ENCODE measurements at places on chromosomes 7 and 10.
A peak's percentile ranks its signal among the peaks of the same experiment; 100 is the strongest.

DNA sequence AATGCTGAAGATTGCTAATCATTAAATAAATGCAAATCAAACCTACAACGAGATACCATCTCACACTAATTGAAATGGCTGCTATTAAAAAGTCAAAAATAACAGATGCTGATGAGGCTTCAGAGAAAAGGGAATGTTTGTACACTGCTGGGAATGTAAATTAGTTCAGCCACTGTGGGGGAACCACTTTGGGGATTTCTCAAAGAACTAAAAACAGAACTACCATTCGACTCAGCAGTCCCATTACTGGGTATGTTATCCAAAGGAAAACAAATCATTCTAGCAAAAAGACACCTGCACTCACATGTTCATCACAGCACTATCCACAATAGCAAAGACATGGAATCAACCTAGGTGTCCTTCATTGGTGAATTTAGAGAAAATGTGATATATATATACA, 379.0 kb upstream of the CNTNAP2 start:
- no peak for DNase-seq

DNA sequence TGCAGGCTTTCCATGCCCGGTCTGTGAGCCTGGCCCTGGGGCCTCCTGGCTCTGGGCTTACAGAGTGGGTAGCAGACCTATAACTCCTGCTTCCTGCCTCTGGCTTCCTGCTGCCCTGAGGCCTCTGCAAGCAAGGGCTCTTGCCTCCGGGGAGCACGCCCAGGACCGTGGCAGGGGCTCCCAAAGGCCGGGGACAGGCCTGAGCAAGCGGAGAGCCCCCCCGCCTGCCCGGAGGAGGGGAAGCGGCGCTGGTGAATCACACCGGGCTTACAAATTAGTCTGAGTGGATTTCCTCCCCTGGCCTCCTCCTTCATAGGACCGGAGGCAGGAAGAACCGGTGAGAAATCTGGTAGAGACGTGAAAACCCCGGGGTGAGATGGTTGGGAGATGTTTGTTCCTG, 1.5 kb upstream of the MYL10 start:
- DNase-seq, result no peak

- DNase-seq, result peak; percentile 69
Observed at GRCh38 chr10:72337039-72337629, 17.6 kb downstream of the DNAJB12 start.

DNA sequence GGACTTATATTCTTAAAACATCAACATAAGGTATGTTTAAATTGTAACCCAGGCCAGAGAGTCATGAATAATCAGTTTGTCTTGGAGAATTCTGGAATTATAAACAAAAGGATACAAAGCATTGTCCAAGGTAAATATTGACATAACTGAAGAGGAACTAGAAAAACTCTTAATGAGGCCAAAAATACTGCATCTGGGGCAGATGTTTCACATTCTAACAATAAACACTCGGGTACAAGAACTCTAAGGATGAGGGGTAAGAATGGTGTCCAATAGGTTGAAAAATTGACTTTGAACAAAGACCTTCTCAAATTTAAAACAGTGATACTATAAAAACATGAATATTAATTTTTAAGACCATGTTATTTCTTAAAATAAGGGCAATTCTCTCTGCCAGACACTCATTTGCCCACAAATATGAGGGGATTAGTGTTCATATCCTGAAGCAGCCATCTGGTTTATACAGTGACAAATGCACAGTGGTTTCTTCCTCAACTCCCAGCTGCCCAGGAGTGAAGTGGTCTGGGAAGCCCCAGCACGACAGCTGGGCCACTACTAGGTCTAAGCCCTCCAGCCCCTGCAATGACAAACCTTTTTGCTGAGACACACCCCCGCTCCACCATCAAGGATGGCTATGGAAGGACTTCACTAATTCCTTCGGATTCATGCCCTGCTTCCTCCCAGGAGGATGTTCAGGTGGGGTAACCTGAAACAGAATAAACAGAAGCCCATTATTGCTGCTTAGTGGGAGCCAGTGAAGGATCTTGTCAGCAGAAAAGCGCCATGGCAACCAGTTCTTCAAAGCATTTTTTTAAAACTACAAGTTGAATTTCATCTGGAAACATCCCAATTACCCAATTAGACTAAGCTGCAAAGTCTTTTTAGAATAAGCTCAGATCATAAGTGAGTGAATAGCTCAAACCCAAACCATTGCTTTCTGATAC, 107.5 kb upstream of the ARID5B start:
- no peak for DNase-seq

DNA sequence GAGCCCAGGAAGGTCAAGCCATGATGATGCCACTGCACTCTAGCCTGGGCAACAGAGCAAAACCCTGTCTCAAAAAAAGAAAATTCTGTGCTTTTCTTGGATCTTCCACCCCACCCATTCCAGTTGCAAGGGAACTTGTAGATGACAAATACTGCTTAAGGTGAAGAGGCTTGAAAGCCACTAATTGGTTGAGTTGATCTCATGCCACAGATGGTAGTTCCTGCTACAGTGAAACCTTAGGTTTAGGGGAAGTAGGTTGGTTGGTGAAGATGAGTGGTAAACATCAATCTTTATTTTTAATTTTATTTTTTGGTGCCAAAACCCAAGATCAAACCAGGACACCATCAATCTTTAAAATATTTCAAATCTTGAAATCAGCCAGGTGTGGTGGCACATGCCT, 2.9 kb upstream of the GDI2 start:
- DNase-seq, result no peak

- DNase-seq, result no peak
Observed at GRCh38 chr10:22704942-22705341, 9.4 kb downstream of the PIP4K2A start.

GRCh38 chr10:69500864-69501468, 49.7 kb downstream of the TSPAN15 start:
- no peak for DNase-seq

DNA sequence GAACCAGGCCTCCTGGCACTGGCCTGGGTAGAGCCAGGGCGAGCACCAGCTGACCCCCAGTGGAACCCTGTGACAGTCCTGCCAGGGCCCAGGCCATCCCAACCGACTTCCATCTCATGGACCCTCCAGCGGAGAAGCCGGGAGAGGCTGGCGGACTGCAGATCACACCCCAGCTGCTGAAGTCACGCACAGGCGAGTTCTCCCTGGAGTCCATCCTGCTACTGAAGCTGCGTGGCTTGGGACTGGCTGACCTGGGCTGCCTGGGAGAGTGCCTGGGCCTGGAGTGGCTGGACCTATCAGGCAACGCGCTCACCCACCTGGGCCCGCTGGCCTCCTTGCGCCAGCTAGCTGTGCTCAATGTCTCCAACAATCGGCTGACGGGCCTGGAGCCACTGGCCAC, 4.7 kb downstream of the RARRES2 start:
- DNase-seq, result no peak

DNA sequence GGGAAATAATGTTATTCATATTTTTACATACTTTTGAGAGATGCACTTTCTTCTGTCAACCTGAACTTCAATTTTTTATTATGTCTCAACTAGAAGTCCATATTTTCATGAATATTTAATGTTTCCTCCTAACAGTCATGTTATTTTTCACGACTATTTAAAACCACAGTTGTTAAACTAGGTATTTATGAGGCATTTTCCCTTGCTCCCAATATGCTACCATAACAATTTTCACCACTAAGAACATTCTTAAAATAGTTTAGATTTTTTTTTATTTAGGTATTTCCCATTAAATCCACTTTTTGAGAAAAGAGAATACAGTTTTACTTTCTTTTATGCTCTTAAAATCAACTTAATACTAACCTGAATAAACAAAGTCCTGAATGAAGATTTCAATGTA, 89.4 kb downstream of the JAZF1 start:
- DNase-seq, result no peak

- no peak for DNase-seq
Observed at GRCh38 chr7:16606704-16607103, 38.9 kb downstream of the ANKMY2 start.

- no peak for DNase-seq
Observed at GRCh38 chr7:92785923-92786322, 50.5 kb downstream of the CDK6 start.

DNA sequence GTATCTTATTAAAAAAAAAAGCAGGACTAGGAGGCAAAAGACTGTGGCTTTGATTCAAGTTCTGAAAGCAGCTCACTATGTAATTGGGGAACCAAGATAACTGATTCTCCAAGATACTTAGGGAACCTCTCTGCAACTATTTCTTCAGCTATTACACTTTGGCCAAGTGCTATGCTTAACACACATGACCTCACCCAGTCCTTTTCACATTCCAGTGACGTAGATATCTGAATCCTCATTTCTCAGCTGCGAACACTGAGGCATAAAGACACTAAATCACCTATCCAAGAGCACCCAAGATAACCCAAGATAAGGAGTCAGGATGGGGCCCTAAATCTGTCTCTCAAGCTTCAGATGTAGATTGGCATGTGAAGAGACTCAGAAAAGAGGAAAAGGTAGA, 133.6 kb downstream of the GLI3 start:
- no peak for DNase-seq

DNA sequence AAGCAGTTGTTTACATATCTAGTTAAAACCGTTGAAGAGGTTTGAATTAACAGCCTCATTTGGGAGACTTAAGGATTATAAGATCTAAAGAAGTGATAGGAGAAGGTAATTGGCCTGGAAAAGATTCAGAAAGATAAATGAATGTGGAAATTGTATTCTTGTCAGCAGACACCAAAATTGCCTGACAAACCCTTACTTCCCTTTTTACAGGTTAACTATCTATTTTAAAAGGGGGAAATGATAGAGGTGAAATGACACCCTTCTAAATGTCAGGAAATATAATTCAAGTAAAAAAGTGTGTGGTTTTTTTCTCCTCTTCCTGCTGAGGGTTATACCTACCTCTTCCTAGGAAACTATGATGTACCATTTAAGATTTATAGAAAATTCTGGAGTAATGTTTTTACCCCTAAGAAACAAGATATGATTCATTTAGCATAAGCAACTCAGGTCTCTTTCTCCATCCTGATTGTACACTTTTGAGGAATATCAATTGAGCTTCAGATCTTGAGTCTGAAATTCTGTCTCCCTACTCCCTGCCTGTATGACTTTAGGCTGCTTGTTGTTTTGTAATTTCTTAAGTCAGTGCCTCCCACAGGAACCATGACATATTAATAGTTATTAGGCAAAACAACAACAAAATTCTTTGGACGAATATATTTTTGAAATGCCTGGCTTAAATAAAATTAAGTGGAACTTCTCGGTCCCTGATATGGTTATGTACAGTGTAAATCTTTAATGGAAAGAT, 250.4 kb downstream of the RNLS start:
- no peak for DNase-seq

- DNase-seq, result no peak
Observed at GRCh38 chr7:130345136-130345535, 520 bp downstream of the CPA5 start.

GRCh38 chr7:101104799-101105198, 19.5 kb downstream of the TRIM56 start:
- DNase-seq, result no peak

DNA sequence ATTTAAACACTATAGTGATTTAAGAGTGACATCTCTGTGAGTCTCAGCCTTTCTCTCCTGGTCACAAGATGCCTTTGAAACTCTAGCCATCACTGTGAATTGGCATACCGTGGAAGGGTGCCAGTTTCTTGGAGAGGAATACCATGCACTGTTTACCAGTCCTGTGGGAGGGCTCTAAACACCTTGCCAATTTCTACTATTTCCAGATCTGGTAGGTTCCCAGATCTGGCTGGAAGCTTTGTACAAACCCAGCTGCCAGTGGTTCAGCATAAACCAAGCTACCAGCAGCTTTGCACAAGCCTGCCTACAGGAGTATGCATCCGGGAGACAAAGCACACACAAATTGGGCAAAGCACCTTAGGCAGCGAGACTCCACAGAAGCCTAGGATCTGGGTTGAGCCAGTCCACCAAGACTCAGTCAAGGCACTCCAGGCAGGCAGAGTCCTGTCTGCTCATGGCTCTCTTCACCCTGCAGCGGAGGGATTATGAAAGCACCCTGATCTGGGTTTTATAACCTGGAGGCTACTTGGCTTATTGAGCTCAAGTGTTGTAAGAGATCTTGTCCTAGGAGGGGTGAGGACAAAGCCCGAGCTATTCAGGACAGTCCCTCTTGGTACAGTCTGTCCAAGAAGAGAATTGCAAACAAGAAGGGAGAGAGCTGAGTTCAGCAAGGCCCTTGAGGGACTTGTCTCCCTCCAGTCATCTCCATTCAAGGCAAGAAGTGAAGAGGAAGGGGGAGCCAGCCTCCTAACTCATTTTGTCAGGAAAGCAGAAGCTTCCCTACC, 23.6 kb downstream of the MCM10 start:
- DNase-seq, result no peak

DNA sequence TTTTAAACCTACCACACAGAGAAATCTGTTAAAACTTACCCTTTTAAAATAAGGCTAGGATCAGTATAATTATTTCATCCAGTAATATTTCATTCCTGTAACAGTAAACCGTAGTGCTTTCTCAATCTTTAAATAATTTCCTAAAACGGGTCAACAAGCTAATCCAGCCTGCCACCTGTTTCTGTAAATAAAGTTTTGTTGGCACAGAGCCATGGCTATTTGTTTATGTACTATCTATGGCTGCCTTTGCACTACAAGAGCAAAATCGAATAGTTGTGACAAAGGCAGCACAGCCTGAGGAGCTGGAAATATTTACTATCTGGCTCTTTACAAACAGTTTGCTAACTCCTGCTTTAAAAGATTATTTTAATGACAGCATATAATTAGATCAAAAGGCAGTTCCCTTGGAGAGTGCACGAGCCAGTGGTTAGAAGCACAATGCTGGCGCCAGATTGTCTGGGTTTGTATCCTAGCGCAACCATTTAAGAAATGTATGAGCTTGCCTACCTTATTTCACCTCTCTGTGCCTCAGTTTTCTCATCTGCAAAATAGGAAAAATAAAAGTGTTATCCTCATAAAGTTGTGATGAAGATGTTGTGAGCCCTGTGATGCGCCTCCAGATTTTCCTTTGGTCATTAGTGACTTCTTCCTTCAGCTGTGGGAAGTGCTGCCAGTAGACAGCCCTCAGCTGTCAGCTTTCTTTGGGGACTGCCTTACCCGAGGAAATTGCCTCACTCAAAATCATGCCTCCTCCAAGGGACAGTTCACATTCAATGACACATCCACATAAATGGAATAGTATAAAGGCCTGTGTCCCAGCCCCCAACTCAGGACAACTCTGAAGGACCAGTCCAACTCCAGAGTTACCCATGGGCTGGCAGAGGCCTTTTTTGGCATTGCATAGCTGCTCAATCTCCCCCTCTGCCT, 11.8 kb upstream of the MIOS start:
- DNase-seq, result no peak

- no peak for DNase-seq
Observed at GRCh38 chr7:47465191-47465590, 116.7 kb downstream of the TNS3 start.

DNA sequence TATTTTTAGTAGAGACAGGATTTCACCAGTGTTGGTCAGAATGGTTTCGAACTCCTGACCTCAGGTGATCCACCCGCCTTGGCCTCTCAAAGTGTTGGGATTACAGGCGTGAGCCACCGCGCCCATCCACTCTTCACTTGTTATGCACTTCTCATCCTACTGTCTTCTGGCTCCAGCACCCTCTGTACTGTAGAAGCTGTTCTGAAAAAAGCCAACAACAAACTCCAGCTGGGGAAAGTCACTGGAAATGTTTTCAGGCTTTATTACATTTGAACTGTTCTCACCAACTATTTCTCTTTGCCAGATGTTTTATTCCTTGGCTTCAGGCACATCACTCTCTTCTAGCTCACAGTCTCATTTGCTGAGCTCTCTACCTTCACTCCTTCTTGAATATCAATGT, 122.5 kb upstream of the EGR2 start:
- no peak for DNase-seq

GRCh38 chr7:30068117-30068516, 39.9 kb downstream of the PLEKHA8 start:
- DNase-seq, result no peak
